A549 (cell line): ENCODE measurements at places on chromosomes 12 and 14.

GRCh38 chr12:20127413-20127812 lies 240.9 kb upstream of the PDE3A start:
- DNase-seq: no peak

DNA sequence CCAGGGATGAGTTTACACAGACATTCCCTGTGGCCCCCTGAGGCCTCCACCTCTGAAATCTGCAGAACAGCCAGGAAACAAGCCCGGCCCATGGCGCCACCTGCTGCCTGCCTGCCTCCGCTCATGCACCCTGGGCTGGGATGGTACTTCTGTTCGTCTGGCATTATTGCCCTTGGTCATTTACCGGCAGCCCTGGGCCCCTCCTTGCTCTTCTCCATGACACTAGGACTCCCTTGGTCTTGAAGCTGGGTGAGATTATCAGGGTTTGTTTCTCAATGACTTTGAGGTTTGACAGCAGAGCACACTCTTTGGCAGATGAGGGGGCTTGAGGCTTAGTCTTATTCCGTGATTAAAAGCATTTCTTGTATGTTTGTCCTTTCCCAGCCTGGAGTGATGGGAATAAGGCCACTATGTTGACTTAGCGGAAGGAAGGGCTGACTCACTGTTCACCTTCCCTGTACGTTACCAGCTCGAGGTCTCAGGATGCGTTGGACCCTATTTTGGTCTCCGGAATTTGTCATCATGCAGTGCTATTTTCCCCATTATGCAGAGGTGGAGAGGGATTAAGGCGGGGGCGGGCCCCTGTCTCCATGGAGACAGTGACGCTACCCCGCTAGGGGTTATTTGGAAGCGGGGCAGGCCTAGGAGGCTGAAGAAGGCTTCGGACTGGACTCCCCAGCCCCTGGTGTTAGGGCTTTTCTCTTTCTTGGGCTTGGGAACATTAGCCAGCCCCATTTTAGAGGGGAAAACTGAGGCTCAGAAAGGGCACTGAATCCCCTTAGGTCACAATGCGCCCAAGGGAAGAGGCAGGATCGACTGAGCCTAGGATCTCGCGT lies 706 bp upstream of the PEX5 start:
- DNase-seq: peak; percentile 79

- peak; percentile 54 for DNase-seq
These were observed 986.3 kb upstream of the TMEM132C start for GRCh38 chr12:127280393-127281275.

- no peak for DNase-seq
These were observed 45.3 kb upstream of the ESRRB start for GRCh38 chr14:76330411-76331327.

- DNase-seq: no peak
These were observed 60.8 kb downstream of the RASSF3 start for GRCh38 chr12:64670919-64671639.

DNA sequence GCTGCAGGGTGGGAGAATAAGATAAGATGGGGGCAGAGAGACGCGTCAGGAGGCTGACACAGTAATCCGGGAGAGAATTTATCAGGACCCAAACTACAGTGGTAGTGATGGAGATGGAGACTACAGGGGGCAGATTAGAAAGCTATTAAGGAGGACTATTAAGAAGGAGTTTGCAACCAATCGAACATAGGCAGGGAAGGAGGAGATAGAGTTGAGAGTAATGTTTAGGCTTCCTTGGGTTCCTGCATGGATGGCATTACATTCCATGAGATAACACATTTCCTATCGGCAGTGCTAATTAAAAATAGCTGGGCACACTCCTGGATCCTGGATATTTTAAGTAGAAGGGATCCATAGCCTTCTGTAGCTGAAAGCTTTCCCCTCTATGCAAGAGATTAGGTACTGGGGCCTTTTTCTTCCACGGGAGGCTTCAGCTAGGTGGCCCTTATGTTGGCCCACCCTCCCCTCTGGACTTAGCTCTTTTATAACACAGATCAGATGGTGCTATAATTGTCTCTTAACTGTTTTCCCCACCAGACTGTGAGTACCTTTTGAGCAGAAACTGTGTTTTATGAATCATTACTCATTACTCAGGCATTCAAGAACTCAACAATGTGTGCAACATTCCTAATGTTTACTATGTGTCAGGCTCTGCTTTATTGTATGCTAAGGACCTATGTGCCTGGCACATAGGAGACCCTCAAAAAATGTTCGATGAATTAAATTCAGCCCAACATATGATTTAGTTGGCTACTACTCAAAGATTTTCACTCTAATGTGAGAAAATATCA lies 113.0 kb downstream of the RMST start:
- no peak for DNase-seq

DNA sequence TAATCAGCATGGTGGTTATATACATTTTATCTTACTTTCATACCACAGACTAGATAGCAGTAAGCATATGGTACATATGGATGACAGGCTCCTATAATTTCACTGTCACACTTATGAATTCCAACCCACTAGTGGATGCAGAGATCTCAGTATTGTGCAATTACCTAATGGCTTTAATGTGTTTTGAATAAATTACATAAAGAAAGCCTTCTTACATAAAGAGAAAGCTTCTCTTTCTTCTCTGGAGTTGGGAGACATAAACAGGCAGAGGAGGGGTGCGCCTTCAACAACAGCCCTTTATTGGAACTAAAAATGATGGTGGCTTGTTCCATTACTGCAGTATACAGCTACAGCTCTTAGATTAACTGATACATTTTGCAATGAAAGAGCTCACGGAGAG lies 52.6 kb downstream of the SAV1 start:
- DNase-seq: no peak

GRCh38 chr14:105094193-105094907 lies 29.1 kb upstream of the GPR132 start:
- DNase-seq: no peak

DNA sequence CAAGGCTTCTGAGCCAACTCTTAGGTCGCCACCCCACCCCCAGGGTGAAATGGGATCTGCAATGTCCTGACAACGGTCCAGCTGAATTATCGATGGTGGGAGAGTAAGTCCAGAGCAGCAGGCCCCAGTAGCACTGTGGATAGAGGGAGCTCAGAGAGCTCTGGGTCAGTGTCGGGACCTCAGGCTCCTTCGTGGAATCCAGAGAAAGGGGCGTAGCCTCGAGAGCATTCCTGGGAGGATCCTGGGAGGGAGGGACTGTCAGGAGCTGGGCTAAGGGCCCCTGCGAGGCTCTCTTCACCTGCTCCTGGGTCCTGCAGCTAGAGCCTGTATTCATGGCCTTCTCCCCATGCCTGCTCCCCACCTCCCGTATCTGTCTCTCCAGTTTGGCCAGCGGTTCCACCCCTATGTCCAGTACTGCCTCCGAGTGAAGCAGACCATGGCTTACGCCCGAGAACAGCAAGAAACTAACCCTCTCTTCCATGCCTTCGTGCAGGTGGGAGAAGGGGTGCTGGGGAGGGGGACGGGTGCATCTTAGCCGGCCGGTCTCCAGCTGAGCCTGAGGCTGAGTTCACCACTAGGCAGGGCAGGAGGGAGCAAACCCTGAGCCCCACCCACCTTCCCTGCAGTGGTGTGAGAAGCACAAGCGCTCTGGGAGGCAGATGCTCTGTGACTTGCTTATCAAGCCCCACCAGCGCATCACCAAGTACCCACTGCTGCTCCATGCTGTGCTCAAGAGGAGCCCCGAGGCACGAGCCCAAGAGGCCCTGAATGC lies 6.6 kb downstream of the PLEKHG6 start:
- DNase-seq: peak; percentile 58

DNA sequence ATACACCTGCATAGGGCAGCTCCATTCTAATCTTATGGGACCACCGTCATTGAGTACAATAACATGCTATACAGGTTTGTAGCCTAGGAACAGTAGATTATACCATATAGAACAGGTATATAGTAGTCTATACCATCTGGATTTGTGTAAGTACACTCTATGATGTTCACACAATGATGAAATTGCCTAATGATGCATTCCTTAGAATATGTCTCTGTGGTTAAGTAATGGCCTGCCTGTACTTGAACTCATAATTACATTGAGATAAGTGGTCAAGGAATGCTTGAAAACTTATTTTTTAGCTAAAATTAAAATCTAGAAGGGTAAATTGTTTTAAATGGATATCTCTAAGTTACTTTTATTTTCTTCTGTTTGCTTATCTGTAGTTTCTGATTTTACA lies 152.7 kb downstream of the SRGAP1 start:
- no peak for DNase-seq

- no peak for DNase-seq
These were observed 27.3 kb downstream of the AKAP3 start for GRCh38 chr12:4621511-4621910.

- DNase-seq: no peak
These were observed 139.3 kb upstream of the PZP start for GRCh38 chr12:9347328-9348127.

- no peak for DNase-seq
These were observed 178.6 kb downstream of the SNAPC1 start for GRCh38 chr14:61940666-61941420.

DNA sequence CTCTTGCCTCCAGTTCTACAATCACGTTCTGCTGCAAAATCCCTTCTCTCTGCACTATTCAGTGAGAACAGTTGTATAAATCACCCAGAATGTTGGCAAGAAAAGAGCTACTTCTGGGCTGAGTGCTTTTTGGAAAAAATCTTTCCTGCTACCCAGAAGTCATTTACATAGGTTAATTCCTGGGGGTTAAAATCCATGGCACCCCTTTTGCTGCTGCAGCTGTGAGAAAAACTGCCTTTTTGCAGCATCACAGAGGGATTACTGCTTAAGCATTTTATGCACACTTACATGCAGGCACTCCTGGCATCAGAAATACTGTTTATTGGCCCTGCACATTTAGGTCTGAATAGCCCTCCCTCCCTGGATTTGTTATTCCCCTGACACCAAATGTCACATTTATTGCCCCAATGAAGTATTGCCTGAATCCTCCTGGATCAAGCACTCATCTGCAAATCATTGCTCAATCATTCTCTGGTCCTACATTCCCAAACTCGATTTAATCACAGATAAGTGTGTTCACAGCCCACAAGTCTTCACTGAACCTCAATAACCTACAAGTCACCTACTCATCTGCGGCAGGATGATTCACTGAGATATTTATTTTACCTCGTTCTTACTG lies 43.1 kb upstream of the CCDC196 start:
- no peak for DNase-seq

GRCh38 chr14:93199031-93199430 lies 7.8 kb downstream of the GON7 start:
- no peak for DNase-seq

DNA sequence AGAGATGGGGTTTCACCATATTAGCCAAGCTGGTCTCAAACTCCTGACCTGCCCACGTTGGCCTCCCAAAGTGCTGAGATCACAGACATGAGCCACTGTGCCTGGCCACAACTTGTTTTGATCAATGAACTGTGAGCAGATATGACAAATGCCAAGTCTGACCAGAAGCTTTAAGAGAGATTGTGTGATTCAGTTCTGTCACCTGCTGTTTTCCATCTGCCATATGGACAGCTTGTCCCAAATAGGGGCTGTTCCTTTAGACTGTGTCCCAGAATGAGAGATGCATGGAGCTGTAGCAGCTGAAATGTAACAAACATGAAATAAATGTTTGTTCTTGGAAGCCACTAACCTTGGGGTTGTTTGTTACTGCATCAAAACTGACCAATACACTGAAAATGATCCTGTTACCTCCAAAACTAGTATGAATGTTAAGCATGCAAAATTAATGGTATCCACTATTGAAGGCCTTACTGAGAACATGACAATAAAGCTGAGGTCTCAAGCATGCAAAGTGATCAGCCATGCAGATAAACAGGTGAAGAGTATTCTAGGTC lies 65.9 kb upstream of the MED13L start:
- DNase-seq: no peak

DNA sequence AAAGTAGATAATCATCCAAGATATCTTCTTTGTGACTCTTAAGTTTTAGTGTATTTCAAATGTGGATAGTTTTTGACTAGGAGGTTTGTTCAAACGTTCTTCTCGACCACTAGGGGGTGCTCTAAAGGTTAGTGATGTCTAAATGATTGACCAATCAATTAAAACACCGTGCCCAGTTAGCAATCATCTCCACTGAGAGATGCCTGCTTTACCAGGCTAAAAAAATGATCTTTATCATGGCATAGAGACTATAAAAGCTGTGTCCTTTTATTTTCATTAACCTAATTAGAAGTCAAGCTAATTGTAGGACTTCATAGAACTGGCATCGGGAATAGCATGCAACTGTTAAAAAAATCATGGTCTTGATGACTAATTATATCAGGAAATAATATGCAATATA lies 153.9 kb downstream of the PRKCH start:
- DNase-seq: peak; percentile 53

DNA sequence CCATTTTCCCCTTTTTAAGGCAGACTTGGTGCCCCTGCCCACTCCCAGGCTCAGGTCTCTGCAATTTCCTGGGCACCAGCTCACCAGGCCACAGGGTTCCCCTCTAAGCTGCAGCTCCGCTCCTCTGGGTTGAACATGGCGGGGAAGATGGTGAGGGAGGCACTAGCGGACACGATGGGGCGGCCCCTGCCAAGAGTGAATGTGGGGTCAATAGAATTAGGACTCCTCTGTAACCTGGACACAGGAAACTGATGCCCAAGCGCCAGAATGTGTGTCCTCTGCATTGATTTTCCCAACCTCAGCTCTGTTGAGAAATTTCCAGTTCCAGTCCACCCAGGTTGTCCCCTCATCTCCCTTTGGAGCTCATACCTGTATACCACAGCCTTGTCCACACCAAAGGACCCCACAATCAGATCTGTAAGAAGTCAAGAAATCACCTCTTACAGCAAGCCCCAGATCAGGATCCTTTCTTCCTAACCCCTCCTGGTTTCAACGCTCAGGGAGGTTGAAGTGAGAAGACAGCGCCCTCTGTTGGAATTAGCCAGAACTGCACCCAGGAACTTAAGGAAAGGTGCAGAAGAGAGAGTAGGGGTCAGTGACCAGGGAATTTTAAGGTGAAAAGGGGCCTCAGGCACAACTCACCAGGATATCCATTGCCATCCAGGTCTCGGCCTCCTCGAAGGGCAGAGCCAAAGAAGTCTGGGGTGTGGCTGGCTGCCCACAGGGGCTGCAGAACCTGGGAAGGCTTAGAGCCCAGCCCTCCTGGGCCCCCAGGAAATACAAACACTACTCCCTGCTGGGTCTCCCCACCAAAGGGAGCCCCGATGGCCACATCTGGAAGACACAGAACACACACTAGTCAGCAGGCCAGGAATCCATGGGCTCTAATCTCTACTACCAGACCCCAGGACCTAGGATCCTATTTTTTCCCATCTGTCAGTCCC lies 14.7 kb downstream of the ITGA5 start:
- DNase-seq: peak; percentile 66

DNA sequence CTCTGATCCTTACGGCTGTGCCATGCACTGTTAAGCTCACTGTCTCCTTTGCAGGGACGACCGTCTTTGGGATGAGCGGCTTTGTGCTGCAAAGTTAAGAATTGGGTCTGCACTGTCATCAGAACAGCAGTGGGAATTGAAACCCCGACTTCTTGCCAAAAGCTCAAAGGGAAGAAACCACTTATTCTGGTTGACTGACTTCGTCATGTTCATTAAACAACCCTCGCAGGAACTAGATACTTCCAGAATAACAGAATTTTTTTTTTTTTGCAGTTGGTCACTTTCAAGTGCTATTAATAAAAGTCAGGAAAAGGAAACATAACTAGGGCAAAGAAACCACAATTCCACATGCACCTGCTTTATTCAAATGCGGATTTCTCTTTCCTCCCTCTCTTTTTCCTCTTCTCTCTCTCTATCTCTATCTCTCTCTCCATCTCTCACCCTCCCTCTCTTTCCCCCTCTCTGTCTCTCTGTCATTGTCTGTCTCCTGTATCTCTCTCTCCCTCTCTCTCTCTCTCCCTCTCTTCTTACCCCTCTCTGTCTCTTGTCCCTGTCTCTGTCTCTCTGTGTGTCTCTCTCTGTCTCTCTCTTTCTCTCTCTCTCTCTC lies 12.3 kb upstream of the GLT1D1 start:
- no peak for DNase-seq
